ENCODE measurements at places on chromosomes 11 and 22.

GRCh38 chr11:27926981-27927481 lies 180.9 kb downstream of the KIF18A start:
- peak; percentile 54 for DNase-seq

DNA sequence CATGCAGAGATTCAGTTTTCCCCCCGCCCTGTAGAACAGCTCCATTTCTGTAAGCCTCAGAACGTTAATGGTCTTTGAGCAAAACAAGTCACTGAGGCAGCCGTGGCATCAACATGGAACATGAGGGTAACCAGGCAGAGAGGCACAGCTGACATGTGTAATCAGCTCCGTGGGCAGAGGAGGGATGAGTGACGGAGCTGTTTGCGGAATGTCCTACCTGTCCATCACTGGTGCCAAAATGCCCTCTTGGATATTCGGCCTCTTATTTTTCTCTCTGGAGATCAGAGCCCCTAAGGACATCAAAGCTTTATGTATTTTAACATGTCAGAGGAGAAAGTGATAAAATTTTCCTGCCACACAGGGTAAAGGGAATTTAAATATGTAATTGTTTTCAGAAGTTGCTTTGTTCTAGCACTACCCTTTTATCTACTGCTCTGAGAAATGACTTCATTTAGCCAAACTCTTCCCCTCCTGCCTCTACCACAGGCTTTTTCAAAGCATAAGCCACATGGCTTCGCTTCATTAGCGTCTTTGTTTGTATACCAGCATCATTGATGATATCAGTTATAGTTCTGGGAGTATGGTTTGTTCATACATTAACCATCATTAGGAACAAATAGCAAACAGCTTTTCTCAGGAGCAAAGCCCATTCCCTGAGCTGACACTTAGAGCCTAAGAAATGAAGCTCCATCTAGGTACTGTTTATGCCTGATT lies 32.9 kb downstream of the C11orf71 start:
- DNase-seq = peak; percentile 13

DNA sequence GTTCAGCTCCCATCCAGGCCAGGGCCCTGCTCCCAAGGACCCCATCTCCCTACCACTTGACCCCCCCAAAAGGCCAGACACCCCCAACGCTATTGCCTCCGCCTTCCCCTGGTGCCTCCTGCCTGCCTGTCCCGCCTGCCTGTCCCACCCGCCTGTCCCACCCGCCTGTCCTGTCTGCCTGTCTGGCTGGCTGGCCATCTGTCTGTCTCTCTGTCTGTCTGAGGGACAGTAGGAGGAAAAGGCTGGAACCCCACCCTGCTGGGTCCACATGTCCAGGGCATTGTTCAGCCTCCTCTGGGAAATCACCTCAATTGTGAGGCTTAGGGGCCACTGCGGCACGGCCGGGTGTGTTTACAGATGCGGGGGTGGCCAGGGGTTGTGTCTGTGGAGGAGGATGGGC lies 25.3 kb upstream of the CBX7 start:
- no peak for DNase-seq

DNA sequence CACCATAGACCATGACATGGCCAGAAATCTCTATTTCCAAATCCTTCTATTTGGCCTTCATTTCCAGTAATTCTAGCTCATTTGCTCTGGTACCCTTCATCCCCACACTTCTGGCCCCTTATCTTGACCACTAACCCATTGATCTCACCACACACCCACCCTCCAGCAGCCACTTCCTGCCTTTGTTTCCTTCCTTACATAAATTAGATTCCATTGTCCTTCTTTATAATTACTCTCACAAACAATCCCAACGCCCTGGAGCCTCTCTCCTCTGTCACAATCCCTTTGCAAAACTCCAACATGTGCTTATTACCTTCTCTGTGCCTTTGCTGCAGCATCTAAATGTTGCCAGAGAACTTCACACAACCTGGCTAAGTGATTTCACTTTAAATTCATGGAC lies 14.8 kb downstream of the APLNR start:
- DNase-seq = no peak

DNA sequence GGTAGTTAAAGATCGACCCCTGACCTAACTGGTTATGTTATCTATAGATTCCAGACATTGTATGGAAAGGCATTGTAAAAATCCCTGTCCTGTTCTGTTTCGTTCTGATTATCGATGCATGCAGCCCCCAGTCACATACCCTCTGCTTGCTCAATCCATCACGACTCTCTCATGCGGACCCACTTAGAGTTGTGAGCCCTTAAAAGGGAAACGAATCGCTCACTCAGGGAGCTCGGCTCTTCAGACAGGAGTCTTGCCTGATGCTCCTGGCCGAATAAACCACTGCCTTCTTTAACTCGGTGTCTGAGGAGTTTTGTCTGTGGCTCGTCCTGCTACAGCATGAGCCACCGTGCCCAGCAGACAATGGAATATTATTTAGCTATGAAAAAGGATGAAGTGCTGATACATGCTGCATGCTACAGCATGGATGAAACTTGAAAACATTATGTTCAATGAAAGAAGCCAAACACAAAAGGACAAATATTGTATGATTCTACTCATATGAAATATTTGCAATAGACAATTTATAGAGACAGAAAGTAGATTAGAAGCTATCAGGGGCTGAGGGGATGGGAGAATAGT lies 12.0 kb upstream of the LGALS2 start:
- DNase-seq = no peak

- peak; percentile 46 for DNase-seq
These were observed 3.8 kb downstream of the APOL3 start for GRCh38 chr22:36156515-36157419.

DNA sequence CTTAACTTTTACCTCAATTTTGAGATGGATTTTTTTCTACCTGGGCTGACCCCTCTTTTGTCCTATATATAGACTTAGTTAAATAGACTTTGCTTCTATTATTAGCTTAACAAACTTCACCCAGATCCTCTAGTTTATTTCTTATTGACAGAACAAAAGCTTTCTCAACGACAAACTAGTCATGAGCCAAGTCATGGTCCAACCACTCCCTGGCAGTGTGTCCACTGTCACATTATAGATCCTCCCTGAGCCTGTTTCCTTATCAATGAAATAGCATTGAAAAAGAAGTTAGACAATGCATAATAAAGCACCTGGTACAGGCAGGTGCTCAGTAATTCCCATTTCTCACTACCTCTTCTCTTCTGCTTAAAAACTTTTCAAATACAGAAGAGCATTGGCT lies 155.1 kb downstream of the SPON1 start:
- DNase-seq = no peak

DNA sequence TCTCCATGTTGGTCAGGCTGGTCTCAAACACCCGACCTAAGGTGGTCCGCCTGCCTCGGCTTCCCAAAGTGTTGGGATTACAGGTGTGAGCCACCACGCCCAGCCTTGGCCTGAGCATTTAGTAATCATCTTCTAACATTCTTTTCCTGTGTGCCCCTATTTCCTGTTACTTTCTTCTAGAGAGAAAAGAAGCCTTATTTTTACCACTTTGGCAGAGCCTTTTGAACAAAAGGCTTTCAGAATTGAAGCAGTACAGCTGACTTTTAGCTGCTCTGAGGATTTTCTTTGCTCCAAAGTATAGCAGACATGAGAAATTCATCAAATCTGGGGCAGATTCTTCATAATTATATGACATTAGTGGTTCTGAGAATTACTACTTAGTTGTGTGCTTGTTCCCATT lies 13.4 kb downstream of the MORC2 start:
- no peak for DNase-seq

DNA sequence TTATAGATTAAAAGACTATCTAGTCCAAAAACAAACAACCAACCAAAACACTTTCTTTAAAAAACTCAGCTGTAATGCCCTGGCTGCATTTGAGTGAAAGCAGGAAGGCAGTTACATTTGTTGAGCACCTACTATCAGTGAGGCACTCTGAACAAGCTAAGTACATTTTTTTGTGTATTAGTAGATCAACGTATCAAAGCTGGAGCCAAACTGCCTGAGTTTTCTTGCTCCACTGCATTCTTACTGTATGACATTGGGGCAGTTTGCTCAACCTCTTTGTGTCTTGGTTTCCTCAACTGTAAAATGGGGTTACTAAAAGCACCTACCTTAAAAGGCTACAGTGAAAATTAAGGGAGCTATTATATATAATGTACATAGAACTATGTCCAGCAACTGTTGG lies 22.0 kb downstream of the COA4 start:
- DNase-seq = no peak

- DNase-seq = no peak
These were observed 591.4 kb downstream of the SOX6 start for GRCh38 chr11:15764948-15765347.

- DNase-seq = no peak
These were observed 971.7 kb upstream of the CHORDC1 start for GRCh38 chr11:91194546-91194945.

DNA sequence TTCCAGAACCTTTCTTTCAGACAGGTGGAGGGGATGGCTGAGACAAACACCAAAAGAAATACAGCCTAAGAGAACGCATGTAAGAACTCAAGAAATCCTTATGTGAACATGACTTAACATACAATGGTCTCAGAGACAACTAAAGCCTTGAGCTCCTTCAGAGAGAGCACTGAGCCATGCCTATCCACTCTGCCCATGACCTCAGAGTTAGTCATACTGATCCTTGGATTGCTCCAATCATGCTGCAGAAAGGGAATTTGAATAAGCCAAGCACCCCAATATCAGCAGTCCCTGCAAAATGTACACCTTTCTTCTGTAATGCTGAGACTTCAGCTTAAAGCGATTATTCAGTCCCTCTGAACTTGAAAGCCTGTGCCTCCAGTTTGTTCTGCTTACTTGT lies 43.2 kb upstream of the CHKA start:
- no peak for DNase-seq

- DNase-seq = no peak
These were observed 185.1 kb upstream of the MTNR1B start for GRCh38 chr11:92784331-92784730.

DNA sequence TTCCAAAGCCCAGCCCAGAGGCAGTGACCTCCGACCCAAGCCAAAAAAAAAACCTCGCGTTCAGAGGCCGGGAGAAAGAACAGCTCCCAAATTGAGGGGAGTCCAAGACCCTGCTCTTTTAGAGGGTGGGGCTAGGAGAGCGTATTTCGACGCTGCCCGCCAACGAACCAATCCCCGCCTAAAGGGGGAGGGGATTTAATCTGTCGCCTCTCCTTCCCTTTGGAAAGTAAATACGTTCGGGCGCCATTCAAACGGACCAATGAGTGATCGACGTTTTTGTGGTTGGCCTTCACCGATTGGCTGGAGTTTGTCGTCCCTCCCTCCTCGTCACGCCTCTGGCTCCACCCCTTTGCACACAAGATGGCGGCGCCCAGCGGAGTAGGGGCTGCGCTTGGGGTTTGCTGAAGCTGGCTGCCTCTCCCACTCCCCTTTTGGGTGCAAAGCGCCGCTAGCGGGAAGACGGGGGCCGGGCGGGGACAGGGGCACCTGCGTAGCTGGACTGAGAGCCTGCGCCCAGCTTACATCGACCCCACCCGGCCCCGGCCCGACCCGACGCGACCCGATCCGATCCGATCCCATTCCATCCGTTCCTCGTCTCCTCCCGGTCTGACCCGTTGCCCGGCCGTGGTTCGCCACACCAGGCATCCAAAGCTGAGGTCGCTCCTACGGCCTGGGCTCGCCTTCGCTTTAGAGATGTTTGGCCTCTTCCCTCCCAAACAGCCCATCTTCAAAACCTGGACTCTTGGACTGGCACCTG lies at the start of gene RNF26:
TSS of gene RNF26 (plus strand) at position 354 of the 757 bp plus-strand sequence. CDS start 596 bp downstream, outside the sequence.
- peak; percentile 99 for DNase-seq

DNA sequence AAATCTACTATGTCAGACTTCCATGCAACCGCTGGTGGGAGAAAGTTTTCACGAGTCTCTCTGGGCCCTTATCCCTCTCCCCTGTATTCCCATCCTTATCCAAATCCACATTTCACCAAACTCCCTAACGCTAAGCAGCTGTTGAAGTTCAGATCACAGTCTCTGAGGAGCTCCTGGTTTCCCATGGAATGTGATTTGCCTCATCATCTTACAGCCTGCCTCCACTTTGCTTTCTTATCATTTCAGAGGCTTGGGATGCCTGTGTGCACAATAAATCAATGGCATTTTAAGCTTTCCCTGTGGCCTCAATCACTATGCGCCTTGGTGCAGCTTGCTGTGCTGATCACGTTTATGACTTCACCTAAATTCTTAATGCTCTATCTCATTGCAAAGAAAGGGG lies 352.4 kb upstream of the FAT3 start:
- no peak for DNase-seq

DNA sequence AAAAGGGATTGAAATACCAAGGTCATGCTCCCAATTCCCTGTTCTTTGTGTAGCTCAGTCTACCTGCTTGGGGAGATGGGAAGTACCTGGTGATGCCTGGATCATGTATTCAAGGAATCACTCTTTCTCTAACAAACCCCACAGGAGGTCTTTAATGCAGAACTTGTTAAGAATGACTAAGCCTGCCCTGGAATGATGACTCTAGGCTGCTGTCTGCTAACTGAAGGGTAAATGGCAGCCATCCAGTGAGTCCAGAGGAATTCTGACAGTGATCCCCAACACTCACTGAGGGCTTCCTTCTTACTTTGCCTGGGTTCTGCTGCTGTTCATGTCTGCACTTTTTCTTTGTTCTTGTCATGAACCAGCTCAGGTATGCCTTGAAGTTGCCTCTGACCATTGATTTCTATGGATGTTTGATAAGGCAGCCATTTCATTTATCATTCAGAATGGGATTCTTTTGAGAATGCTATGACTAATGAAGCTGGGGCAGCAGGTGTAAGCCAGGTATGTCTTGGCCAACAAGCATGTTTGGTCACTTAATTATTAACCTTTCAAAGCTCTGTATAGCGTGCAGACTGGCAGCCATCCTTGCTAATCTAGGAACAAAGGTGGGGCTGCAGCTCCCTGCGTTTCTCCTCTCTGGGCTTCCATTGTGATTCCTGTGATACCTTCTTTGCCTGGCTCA lies 11.4 kb downstream of the PRSS23 start:
- no peak for DNase-seq

DNA sequence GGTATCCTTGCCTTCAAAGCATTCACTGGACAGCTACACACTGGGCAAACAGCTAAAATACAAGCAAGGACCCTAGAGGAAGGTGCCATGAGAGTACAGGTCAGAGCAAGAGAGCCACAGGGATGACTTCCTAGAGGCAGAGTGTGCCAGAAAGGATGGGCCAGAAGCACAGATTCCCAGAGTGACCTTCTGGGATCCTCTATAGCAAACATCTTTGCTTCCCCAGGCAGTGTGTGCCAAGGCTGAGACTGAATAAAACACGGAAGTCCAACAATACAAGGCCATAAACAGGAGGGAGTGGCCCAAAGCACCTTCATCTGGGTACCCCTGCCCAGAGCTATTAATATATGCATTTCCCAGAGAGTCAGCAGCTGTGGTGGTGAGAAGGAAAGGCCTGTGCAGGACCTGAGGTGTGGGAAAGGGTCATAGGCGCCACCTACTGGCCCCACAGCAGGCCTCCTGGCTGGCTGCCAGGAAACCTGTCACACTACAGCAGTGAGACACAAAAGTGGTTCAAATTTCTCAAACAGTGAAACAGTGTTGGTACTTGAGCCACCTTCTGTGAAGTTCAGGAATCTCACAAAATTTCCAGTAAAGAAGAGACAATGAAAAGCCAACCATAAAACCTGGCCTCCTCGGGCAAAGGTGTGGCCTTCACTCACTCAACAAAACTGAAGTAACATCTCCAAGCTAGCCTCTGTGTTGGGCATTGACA lies 20.3 kb downstream of the CLPB start:
- DNase-seq = peak; percentile 90

- no peak for DNase-seq
These were observed 450.1 kb upstream of the B3GAT1 start for GRCh38 chr11:134862105-134862502.
